ENCODE measurements at places on chromosomes 16 and 17. TPM values are rescaled to one million over a fixed set of nuclear protein-coding genes. Genes with fewer than 3 reads are reported as not detected.
A peak's percentile ranks its signal among the peaks of the same experiment; 100 is the strongest.

DNA sequence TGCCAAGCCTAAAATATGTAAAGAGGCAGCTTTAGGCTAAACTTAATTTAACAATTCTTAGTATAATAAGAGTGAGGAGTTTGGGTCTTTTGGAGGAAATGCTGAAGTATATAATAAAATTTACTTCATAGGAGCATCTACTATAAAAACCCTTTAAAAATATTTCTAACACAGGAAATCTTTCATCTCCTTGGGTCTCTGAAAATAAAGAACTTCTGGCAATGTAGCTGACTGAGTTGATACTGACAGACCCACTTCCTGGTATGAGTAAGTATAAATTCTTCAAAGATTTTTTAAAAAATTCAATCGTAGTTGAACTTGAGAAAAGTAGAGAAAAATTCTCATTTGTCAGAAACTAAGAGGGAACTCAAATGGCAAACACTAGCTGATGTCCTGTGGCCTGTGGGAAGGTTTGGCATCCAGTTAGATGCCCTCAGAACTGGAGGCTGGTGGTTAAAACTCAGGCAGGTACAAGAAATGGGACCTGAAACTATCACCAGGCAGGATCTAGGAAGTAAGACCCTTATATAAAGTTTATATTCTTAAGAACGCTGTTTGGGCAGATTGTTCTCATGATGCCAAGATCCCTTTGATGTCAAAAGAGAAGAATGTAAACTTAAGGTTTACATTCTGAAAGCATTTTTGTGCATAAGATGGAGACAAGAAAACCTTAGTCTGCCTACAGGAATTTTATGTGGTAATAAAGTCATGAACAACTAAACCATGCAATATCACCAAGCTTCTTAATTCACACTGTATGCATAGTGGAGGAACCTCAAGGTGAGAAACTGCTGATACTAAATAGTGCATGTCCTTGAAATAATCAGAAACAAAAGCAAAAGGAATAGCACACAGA is 6.2 kb downstream of the KRTAP4-6 start:
- H3K27me3 ChIP-seq = no peaks in the 10 kb centered on the region
- peak overlapping the region; percentile 51 for H3K27ac ChIP-seq
- H3K4me3 ChIP-seq = no peak overlapping the region
- DNase-seq = no peak

DNA sequence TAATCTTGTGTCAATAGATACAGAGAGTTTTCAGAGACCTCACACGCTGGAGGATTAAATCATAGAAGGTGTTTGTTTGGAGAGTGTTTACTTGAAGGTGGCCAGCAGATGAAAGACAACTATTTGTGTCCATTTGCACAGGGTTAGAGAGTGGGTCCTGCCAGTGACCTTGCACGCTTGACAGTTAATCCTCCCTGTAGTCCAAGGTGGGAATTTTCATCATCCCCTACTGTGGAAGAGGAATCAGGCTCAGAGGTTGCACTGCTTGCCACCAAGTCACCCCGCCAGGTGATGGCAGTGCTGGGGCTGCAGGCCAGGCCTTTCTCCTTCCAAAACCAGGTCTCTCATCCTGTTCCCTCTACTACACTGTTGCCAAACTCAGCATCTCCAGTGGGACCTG is 12.3 kb downstream of the CDH1 start:
- no peaks in the 10 kb centered on the region for H3K36me3 ChIP-seq
- H3K27ac ChIP-seq = no peak overlapping the region
- H3K4me1 ChIP-seq = peaks cover 15% of the 10 kb centered on the region
- H3K27me3 ChIP-seq = peaks cover 5% of the 10 kb centered on the region
- H3K4me3 ChIP-seq = no peak overlapping the region
- no peak for DNase-seq

DNA sequence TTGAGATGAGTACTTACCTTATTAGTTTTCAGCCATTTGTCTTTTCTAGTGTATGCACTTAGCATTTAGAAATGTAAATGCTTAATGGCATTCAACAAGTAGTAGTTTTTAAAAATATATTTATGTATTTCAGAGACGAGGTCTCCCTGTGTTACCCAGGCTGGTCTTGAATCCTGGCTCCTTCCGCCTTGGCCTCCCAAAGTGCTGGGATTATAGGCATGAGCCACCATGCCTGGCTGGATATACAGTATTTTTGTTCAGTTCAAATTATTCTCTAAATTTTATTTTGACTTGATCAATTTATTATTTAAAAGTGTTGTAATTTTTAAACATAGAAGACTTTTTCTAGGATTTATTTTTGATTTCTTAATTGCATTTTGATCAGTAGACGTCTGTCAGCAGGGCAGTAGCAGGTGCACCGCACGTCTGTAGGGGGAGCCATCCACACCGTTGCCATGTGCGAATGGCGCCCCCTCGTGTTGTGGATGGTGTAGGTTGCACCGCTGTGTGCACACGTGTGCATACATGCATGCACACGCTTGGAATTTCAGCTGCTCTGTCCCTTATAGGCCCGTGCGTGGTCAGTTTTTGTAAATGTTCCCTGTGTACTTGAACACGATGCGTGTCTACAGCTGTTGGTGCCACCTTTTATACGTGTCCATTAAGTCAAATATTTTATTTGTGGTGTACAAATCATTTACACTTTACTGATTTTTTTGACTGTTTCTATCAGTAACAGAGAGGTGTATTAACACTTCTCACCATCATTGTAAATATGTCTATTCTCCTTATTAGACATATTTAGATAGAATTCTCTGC is 30.6 kb downstream of the RPTOR start:
- H3K4me3 ChIP-seq = no peak overlapping the region
- DNase-seq = peak; percentile 96
- no peak overlapping the region for H3K27ac ChIP-seq
- peaks cover 7% of the 10 kb centered on the region for H3K36me3 ChIP-seq
- H3K27me3 ChIP-seq = no peaks in the 10 kb centered on the region

GRCh38 chr17:55155856-55156560 is 108.8 kb upstream of the HLF start:
- peaks cover 3% of the 10 kb centered on the region for H3K36me3 ChIP-seq
- H3K4me3 ChIP-seq = no peak overlapping the region
- H3K27ac ChIP-seq = no peak overlapping the region
- H3K4me1 ChIP-seq = no peaks in the 10 kb centered on the region
- H3K27me3 ChIP-seq = no peaks in the 10 kb centered on the region
- DNase-seq = no peak

GRCh38 chr16:48014349-48015135 is 141.3 kb downstream of the ABCC12 start:
- H3K27ac ChIP-seq = no peak overlapping the region
- H3K27me3 ChIP-seq = no peaks in the 10 kb centered on the region
- H3K36me3 ChIP-seq = no peaks in the 10 kb centered on the region
- H3K4me3 ChIP-seq = no peak overlapping the region

The SPATA32 gene
- total RNA-seq = 0.63 TPM

The CLDN7 gene
- total RNA-seq = 1.7 TPM

- H3K27ac ChIP-seq = no peak overlapping the region
- no peaks in the 10 kb centered on the region for H3K36me3 ChIP-seq
- no peaks in the 10 kb centered on the region for H3K4me1 ChIP-seq
Measured at GRCh38 chr17:69820876-69821473, 254.1 kb upstream of the KCNJ16 start.

GRCh38 chr17:74114881-74115470 is 88.5 kb upstream of the RPL38 start:
- H3K27ac ChIP-seq = no peak overlapping the region
- H3K36me3 ChIP-seq = no peaks in the 10 kb centered on the region
- H3K4me1 ChIP-seq = no peaks in the 10 kb centered on the region
- DNase-seq = no peak
- H3K4me3 ChIP-seq = no peak overlapping the region

The HCRT gene
- not detected for total RNA-seq

DNA sequence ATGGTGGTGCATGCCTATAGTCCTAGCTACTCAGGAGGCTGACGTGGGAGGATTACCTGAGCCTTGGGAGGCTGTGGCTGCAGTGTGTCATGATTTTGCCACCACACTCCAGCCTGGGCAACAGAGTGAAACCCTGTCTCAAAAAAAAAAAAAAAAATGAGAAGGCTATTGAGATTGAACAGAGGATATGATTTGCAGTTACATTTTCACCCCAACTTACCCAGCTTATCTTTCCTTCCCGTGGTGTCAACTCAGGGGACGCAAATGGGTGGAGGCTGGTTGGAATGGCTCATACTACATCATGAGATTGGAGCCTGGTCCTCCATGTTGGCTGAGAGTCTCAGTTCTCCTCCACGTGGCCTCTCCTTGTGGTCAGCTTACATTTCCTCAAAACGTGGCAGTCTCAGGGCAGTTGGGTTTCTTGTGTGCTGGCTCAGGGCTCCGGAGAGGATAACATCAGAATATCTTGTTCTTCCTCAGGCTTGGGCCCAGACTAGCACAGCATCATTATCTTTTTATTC is 17.2 kb upstream of the NSMCE1 start:
- peaks cover 7% of the 10 kb centered on the region for H3K36me3 ChIP-seq
- H3K27ac ChIP-seq = peak overlapping the region; percentile 57
- H3K27me3 ChIP-seq = peaks cover 2% of the 10 kb centered on the region
- no peak for DNase-seq
- H3K4me3 ChIP-seq = no peak overlapping the region

DNA sequence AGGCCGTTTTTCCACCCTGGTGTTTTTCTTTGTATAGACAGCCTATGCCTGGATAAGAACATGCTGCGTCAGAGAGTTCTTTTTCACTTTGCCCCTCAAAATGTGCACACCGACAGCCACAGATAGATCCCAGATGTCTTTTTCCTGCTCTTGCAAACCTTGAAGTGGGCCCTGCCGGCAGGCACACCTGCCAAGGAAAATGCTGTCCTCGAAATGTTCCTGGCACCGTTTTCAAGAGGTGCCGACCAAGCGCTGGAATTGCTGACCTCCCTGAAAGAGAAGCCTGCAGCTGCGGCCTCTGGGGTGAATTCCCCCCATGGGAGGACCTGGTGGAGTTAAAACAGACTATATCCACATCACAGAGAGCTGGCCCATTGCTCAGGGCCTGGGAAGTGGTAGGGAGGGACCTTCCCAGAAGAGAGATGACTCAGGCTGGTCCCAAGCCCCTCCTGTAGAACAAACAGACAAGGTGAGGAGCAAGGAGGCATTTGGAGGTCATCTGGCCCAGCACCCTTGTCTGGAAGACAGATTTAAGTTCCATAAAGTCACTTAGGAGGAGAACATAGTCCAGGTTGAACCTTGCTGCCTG is 668.1 kb downstream of the MAF start:
- H3K27ac ChIP-seq = no peak overlapping the region
- no peak overlapping the region for H3K4me3 ChIP-seq
- peaks cover 3% of the 10 kb centered on the region for H3K36me3 ChIP-seq
- DNase-seq = no peak

DNA sequence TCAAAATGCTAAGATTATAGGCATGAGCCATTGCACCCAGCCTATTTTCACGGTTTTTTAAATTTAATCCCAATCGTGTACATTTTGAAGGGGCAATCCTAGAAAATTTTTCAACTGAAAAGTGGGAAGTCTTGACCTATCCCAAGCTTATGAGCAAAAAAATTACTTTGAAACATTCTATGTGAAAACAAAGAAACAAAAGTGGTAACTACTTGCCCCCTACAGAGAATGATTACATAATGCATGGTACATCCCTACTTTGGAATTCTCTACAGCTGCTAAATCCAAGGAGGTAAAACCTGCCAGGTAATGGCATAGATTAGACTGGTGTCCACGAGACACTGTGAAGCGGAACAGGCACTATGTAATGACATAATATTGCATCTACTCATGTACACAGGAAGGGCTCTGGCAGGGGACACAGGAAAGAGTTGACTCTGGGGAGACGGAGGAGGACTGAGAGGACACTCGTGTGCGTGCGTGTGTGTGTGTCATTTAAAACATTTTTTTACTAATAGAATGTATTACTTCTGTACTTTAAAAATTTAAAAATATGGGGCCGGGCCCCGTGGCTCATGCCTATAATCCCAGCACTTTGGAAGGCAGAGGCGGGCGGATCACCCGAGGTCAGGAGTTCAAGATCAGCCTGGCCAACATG is 15.7 kb downstream of the ASGR2 start:
- H3K4me1 ChIP-seq = no peaks in the 10 kb centered on the region
- no peak overlapping the region for H3K27ac ChIP-seq
- H3K27me3 ChIP-seq = peaks cover 7% of the 10 kb centered on the region

The CA10 gene
- total RNA-seq = not detected

The TMEM106A gene
- total RNA-seq = 9.2 TPM

The C17orf67 gene
- total RNA-seq = 2.3 TPM

DNA sequence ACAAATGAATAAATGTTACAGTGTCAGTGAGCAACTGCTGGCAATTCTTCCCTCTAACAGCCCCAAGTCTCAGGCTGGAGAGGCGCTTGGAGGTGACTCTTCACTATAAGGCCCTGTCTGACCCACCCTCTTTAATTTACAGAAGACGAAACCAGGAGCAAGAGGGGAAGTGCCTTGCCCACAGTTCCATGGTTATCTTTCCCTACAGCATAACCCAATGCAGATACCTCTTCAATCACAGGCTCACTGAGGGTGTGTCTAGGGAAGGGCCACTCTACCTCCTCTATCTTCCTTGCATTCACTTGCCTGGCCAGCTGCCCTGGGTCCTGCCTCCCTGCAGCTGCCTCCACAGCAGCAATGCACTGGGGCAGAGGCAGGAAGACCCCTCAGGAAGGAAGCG is 9.6 kb upstream of the N4BP1 start:
- no peaks in the 10 kb centered on the region for H3K36me3 ChIP-seq
- H3K27me3 ChIP-seq = no peaks in the 10 kb centered on the region
- peaks cover 42% of the 10 kb centered on the region for H3K4me1 ChIP-seq
- H3K27ac ChIP-seq = no peak overlapping the region
- no peak overlapping the region for H3K4me3 ChIP-seq

- no peak for DNase-seq
- H3K4me3 ChIP-seq = no peak overlapping the region
- H3K27ac ChIP-seq = no peak overlapping the region
- H3K4me1 ChIP-seq = no peaks in the 10 kb centered on the region
- H3K36me3 ChIP-seq = no peaks in the 10 kb centered on the region
Measured at GRCh38 chr17:69870751-69871199, 204.2 kb upstream of the KCNJ16 start.

The TEX19 gene
- total RNA-seq = not detected

DNA sequence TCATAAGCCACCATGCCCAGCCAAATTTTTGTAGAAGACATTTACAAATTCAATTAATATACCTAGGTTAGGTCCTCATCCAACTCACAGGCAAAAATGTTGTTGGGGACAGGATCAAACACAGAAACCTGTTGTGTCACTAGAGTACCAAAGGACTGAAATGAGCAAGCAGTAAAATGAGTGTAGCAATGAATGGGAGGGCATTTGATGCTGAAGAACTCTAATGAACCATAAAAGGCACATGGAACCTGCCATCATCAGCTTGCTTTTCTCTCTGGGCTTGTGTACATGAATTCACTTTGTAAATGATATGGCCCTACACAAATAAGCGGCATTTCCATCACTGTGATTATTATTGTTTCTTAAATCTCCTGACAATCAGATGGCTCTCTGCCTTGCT is 17.8 kb downstream of the USP31 start:
- H3K27ac ChIP-seq = no peak overlapping the region
- DNase-seq = no peak
- H3K36me3 ChIP-seq = peaks cover 6% of the 10 kb centered on the region
- peaks cover 17% of the 10 kb centered on the region for H3K4me1 ChIP-seq

- peaks cover 20% of the 10 kb centered on the region for H3K4me1 ChIP-seq
- peak; percentile 83 for DNase-seq
- H3K27ac ChIP-seq = no peak overlapping the region
- no peak overlapping the region for H3K4me3 ChIP-seq
Measured at GRCh38 chr16:57277586-57277985, 6.9 kb downstream of the PLLP start.

GRCh38 chr16:27543801-27544200 is 5.9 kb downstream of the GTF3C1 start:
- no peak overlapping the region for H3K4me3 ChIP-seq
- DNase-seq = no peak
- H3K36me3 ChIP-seq = peaks cover 61% of the 10 kb centered on the region
- no peaks in the 10 kb centered on the region for H3K27me3 ChIP-seq

- H3K4me3 ChIP-seq = peak overlapping the region; percentile 9
- H3K27ac ChIP-seq = peak overlapping the region; percentile 65
- H3K4me1 ChIP-seq = peaks cover 39% of the 10 kb centered on the region
- H3K36me3 ChIP-seq = no peaks in the 10 kb centered on the region
- H3K27me3 ChIP-seq = no peaks in the 10 kb centered on the region
Measured at GRCh38 chr17:58382108-58382871, 30.3 kb upstream of the SUPT4H1 start.

The TSEN54 gene
- total RNA-seq = 38.8 TPM
